ENCODE measurements at places on chromosomes 12 and 14.
A peak's percentile ranks its signal among the peaks of the same experiment; 100 is the strongest.

DNA sequence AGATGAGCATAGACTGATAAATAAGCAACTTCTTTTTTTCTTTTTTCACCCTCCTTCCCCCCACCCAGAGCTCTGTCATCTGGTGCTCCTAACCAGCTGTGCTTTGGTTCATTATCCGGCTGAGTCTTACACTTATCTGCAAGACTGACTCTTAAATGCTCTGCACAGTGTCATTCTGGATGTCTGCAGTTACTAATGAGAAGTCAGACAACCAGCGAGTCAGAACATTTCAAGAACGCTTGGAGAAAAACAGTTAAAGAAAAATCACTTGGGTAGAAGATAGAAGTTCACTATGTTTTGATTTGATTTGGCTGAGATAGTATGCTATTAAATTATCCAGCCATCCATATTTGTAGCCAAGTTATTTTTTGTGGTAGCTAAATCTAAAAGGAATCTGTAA lies 328.9 kb upstream of the PRICKLE1 start:
- no peak for DNase-seq

DNA sequence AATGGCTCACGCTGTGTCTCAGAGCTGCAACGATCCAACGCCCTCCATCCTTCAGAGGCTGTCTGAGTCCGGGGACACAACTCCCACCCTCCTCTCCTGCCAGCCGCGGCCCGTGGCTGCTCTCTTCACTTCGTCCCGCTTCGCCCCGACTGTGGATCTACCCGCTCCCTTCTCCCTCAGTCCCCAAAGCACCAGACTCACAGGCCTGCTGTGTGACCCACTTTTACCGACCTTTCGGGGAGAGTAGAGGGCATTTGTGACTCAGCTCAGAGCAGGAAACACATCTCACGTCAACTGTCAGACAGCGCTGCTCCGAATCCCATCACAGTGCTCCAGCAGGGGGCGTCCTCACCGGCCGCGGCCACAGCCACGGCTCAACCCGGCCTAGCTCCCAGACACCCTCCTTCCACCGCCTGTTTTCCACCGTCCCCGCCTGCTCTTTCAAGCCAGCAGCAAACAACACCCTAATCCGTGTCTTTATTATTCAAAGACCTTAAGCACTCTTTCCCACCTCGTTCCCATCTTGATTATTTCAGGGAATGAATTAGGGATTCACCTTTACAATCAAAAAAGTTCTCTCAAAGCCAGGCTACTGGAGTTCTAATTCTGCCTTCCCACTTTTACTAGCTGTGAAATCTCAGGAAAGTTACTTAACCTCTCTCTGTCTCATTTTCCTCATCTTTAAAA lies 5.0 kb upstream of the AQP2 start:
- DNase-seq, result peak; percentile 79

DNA sequence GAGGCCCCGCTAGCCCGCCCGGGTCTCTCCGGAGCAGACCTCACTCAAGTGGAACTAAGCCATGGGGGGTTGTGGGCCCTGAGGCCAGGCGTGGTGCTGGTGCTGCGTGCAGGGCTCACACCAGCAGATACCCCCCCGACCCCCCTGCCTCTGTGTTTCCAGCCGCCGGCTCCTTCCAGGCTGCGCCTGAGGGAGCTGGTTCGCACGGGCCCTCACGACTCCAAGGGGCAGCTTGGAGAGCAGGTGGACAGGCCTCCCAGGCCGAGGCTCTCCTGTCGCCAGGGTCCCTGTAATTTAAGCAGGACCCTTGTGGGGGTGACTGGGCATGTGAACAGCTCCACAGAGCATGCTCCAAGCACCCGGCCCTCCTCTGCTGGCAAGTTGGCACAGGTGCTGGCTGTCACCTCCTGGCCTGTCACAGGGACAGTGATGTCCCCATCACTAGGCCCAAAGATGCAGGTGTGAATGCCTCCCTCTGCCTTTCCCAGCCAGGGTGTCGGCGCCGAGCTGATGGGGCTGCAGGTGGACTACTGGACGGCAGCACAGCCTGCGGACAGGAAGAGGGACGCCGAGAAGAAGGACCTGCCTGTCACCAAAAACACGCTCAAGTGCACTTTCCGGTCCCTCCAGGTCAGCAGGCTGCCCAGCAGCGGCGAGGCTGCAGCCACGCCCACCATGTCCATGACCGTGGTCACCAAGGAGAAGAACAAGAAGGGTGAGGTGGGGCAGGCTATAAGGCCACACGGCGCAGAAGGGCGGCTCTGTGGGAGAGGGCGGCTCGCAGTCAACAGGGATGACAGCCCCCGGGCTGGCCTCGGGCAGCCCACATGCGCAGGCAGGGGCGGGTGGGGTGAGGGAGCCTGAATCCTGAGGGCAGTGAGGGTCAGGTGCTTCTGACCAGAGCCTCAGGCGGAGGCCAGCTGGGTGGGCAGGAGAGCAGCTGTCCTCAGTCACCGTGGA lies 5.9 kb upstream of the TEX22 start:
- peak; percentile 3 for DNase-seq

- no peak for DNase-seq
Measured at GRCh38 chr12:57105011-57105753, 6.0 kb downstream of the STAT6 start.

DNA sequence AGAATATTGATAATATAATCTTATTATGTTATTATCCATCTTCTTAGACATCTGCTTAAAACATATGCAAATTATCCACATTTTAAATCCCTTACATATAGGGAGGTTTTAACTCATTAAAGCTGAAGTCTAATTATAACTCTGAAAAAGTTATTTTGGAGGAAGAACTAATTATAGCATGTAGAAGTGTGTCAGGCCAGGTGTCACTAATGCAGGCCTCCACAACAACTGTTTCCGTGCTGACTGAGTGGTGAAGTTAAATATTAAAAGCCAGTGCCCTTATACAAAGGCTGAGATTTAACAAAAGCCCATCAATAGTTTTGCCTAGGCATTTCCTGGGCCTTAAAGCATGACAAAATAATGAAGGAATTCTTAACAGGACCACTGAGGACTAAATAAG lies 157.4 kb downstream of the LRRK2 start:
- DNase-seq, result no peak

- DNase-seq, result no peak
Measured at GRCh38 chr12:103997286-103997900, 31.7 kb downstream of the TDG start.

DNA sequence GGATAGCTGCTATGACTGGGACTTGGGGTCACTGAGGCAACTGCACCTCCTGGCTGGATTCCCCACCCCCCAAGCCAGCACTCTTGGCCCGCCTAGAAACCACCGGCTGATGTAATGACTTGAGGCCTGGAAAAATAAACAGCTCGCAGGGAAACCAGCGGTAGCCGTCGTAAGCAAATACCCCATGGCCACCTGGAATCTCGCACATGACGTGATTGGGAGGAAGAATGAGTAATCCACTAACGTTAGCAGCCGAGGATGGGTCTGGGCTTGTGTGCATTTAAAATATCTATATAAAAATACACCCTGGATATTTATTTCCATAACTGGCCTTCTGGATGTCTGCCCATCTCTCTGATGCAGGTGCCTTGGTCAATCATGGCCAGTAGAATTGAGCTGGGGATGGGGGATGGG lies 120.1 kb downstream of the SMOC1 start:
- DNase-seq, result no peak

DNA sequence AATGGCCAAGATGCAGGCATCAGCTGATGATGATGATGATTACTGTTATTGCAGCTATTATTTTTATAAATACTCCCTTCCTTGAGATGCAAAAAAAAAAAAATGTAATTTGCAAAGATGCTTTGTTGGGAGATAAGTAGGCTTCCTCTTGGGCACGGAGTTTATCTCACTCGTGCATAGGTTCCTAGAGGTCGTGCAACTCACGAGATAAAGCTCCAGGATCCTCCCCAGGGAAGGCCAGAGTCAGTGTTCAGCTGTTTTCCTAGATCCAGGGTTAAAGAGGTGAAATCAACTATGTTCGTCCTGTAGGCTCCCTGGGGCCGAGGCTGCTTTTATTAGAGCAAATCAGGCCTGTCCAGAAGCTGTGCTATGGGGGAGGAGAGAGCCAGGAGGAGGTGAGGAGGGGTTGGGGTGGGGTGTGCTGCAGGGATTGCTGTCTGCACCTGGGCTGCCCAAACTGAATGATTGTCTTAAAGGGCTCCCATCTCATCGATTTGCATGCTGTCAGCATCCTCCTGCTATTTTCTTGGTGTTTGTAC lies 270.3 kb downstream of the NRXN3 start:
- DNase-seq, result no peak

DNA sequence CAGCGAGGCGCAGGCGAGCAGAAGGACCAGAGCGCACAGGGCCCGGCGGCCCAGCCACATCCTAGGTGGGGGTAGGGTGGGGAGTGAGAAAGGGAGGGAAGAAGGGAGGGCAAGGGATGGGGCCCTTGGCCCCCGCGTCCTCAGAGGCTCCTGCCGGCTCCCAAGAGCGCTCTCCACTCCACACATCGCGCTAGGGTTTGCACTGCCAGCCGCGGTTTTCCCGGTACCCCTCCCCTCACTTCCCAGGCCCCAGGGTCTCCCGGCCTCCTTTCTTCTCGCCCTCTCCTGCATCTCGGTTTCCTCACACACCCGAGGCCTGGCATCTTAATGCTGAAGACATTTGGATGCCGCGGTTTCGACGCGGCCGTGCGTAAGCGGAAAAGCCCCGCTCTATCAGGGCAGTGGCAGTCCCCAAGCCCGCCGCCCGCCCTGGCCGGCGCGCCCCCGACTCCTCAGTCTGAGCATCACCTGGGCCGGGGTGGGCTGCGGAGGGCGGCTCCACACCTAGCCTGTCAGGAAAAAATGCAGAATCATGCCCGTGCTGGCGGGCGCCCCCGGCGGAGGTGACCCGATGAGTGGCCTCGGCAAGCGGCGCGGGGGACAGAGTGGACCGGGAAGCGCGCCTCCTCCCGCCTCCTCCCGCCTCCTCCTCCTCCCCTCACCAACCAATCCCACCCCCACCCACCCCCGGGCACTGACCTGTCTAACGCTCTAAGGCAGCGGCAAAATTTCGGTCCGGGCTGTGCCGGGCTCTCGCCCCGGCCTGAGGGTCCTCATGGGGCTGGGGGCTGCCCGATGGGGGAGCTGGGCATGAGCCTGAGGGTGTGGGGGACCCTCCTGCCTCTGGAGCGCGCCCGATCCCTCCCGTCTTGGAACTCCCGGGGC lies 686 bp downstream of the B4GALNT1 start:
- no peak for DNase-seq

- no peak for DNase-seq
Measured at GRCh38 chr12:49825360-49825970, 2.7 kb downstream of the NCKAP5L start.

DNA sequence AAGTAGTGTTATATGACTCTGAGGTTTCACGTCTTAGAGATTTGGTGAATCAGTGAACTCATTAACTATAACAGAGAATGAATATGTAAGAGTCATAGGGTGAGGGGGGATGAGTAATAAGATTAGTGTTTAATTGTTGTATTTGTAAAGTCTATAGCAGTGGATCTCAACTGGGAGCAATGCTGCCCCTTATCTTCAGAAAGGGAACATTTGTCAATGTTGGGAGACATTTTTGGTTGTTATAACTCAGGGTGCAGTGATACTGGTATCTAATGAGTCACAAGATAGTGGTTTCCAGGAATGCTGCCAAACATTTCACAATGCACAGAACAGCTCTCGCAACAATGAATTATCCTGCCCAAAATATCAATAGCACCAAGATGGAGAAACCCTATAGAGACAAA lies 1193.7 kb downstream of the GALC start:
- DNase-seq, result no peak

DNA sequence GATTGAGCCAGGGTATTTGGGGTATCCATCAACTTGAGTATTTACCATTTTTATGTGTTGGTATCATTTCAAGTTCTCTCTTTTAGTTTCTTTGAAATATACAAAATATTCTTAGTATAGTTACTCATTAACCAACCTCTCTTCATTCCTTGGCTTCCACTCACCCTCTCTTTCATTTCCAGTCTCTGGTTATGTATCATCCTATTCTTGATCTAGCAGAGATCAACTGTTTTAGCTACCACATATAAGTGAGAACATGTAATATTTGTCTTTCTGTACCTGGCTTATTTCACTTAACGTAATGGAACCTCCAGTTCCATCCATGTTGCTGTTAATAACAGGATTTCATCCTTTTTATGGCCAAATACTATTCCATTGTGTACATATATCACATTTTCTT lies 86.9 kb downstream of the DACT1 start:
- no peak for DNase-seq

DNA sequence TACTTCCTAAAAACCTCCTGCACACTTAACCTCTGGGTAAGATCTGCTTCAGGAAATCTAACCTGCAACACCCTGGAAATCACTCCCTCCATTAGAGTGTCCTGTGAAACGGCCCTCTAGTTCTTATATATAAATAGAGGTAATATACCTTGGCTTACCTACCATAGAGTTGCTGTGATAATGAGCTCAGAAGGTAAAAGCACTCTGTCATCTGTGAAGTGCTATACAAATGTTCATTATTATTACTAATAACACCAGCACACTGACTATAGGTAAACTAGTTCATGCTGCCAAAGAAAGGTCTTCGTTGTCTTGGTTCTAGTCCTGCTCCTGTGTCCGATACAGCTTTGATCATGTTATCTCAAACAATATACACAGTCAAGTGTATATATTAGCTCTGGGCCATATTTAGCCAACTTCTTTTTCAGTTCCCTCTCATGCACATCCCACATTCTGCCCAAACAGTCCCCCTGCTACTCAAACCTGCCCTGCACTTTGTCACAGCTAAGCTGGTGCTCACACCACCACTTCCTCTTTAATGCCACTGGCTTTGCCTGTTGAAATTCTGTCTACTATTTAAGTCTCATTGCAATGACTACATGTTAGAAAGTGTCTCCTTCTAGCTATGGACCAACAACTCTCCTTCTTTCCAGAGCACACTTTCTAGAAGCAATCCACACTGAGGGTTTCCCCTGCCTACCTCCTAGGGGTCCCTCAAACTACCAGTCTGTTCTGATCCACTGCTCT lies 5.1 kb downstream of the E2F7 start:
- DNase-seq, result peak; percentile 45

- DNase-seq, result no peak
Measured at GRCh38 chr12:114238808-114239207, 167.1 kb downstream of the TBX5 start.

DNA sequence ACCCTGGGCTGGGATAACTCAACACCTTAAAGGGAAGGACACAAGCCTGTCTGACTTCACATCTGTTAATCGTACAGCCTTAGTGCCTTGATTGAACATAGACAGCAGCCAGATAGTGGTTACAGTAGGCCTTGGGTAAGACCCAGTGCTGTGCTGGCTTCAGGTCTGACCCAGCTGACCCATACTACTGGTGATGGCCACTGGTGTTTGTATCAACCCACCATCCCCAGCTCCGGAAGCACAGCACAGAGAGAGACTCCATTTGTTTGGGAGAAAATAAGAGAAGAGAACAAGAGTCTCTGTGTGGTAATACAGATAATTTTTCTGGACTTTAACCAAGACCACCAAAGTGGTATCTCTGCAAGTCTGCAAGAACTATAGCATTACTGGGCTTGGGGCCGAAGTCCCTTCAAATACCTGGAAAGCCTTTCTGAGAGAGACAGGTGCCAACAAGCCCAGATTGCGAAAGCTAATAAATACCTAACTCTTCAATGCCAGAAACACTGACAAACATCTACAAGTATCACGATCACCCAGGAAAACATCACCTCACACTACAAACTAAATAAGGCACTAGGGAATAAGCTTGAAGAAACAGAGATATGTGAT lies 330.1 kb upstream of the GARIN2 start:
- no peak for DNase-seq

GRCh38 chr12:115456946-115457689 lies 773.1 kb upstream of the TBX3 start:
- no peak for DNase-seq

GRCh38 chr12:34599530-34600513 lies 577.5 kb downstream of the ALG10 start:
- no peak for DNase-seq

- no peak for DNase-seq
Measured at GRCh38 chr12:53454707-53455106, 2.8 kb downstream of the PCBP2 start.
